ENCODE measurements at places on chromosomes 12 and 14. TPM values are rescaled to one million over a fixed set of nuclear protein-coding genes. Genes with fewer than 3 reads are reported as not detected.
A peak's percentile ranks its signal among the peaks of the same experiment; 100 is the strongest.

DNA sequence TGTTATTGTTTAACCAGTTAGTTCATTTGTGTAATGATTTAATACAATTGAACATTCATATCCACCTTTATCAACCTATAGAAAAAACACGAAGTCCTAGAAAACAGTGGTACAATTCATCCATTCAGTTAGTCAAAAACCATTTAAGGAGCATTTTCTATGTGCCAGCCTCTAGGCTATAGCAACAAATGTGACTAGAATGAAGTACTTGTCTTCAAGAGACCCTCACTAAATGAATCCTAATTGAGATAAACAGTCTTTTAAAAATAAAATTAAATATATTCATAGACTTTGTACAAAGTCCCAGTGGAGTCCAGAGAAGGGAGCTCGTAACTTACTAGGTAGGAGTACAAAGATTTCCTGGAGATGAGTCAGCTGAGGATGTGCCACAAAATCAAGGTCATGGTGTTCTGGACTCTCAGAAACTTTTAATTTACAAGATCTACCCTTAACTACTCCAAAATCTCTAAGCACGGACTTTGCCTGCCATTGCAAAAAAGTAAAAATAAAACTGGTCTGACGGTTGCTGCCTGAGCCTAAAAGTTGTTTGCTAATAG lies 430.7 kb upstream of the DCN start:
- no peak for DNase-seq

GRCh38 chr14:59293935-59294661 lies 105.6 kb downstream of the DAAM1 start:
- no peak for DNase-seq

DNA sequence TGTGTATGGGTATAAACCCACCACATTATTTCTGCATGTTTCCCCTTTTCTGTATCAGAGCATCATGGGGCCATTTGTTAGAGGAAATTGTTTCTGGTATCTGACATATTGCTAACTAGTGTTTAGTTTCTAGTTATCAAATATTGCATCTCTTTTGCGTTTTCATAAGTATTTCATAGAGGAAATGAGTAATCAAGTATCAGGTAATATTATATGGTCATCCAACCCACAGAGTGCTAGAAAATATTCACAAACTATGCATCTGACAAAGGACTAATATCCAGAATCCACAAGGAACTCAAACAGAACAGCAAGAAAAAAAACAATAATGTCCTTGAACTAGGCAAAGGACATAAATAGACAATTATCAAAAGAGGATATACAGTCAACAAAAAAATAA lies 258.9 kb upstream of the LRIG3 start:
- DNase-seq: no peak

DNA sequence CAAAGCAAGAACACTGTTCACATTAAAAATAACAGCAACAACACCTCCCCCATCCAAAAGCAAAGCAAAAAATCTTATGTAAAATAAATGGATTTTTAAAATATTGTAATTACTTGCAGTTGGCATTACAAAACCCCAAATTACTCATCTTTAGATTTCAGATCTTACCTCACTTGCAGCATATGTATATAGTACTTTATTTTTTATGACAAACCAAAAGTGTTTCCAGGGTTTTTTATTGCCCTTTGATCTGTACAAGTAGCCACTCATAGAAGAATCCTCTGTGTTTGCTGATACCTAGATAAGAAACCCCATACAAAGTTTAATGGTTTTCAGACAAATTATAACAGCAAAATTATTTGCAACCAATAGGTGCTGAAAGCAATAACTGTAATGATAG lies 12.2 kb upstream of the NR2C1 start:
- DNase-seq: no peak

DNA sequence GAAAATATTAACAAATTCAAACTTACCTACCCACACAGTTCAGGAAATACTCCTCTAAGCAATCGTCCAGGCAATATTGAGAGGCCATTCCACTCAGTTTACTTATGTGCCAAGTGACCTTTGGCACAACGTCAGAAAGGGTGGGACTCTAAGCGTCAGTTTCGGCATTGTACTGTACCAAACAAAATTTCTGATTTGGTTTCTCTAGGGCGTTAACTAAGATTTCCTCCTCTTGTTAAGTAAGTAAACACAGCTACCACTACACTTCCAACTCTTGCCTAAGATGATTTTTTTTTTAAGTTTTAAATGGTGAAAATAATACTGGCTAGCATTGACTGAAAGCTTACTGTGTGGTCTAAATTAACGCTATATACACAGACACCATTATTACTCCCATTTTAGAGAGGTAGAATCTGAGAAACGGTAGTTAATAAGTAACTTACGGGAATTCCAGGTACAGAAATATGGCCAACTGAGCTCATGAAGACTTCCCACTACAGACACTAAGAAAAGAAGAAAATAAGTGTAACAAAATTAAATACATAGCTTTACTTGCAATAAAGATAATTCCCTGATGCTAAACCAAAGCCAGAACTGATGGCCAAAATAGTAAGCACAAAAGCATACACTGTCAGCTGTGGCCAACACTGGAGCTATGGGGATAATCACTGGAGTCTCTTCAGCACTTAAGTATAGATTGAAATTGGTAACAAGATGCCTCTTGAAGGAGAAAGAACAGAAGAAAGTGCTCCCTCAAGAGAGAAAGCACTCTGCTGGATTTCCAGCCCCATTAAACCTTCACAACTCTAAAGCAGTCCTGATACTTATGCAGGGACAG lies 76.1 kb downstream of the EPS8 start:
- peak; percentile 91 for DNase-seq

DNA sequence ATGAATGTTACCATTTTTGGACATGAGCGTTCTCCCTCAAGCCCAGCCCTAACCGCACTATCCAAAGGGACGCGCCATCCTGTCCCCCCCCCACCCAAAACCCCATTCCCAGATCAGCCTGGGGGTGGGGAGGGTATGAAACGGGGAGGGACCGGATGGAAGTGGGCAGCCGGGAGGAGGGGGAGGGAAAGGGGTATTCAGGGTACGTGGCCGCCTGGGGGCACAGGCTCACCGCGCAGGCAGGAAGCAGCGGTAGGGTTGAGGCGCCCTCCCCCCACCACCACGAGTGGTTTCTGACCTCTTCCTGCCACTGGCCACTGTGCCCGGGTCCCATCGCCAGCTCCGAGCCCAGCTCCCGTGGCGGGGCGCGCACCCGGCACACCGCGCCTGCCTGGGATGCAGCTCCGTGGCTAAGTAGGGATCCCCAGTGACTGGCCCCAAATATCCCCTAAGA lies 1.4 kb downstream of the ACTN1 start:
- DNase-seq: peak; percentile 69

- no peak for DNase-seq
Observed at GRCh38 chr14:92515546-92516343, 2.2 kb downstream of the RIN3 start.

GRCh38 chr14:51845811-51846210 lies 14.6 kb upstream of the GNG2 start:
- no peak for DNase-seq

- DNase-seq: no peak
Observed at GRCh38 chr12:54364413-54364812, at the start of gene GPR84. GPR84 (minus strand) TSS chr12:54364486; CDS start chr12:54363851, 635 bp downstream.

DNA sequence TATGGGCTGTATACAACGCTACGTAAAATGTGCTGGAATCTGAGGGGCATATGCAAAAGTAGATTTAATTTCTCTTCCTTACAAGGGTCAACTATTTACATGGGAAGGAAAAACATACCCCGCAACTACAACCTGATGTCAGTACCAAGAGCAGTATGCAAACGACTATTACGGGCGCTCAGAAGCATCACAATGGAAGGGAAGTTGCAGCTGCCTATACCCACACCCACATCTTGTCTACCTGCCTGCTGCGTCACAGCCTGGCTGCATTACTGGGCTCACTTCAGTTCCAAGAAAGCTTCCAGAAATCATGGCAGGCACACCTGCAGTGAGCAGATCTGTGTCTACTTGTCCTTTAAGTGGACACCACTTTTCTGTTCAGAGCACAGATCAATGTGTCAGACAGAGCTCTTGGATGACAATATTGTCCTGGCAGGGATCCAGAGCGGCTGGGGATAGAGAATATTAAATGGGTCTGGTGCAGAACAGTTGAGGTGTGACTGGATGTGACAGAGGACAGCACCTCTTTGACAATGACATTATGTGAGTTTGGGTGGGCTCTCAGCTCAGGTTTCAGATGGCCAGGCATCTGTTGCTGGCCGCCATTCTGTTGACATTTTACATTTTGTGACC lies 41.5 kb upstream of the GNG2 start:
- no peak for DNase-seq

DNA sequence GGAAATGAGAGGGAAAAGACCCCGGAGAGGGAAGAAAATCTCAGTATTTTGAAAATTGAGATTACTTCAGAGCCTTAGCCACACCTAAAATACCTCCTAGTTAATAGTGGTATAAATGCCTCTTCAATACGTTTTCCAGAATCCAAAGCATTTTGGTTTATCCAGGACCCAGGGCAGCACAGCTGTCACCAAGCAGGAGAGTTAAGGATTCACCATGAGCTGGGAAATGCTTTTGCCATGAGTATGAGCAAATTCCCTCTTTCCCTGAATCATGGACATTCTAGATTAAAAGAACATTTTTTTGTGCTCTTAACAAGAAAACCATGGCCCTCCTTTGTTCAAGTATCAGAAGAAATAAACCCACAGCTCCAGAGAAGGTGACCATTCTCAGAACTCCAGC lies 21.8 kb upstream of the RTRAF start:
- no peak for DNase-seq

DNA sequence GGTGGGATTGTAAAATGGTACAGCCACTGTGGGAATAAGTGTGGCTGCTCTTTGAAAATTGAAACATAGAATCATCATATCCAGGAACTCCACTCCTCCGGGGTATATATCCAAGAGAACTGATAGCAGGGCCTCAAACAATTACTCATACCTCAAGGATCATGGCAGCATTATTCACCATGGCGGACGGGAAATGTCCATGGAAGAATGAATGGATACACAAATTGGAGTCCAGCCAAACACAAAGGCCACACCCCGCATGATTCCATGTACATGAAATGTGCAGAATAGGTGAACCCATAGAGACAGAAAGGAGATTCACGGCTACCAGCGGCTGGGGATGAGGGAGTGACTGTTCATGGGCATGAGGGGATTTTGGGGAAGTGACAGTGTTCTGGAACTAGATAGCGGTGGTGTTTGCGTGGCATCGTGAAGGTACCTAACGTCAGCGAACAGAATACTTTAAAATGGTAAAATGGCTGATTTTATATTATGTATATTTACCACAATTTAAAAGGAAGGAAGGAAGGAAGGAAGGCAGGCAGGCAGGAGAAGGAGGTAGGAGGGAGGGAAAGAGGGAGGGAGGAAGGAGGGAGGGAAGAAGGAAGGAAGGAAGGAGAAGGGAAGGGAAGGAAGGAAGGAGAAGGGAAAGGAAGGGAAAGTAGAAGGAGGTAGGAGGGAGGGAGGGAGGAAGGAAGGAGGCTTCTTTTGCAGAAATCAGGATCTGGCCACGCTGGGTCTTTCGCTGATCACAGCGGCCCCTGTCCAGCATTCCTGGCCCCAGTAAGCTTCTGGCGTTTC lies 14.1 kb upstream of the NCOR2 start:
- DNase-seq: no peak

GRCh38 chr12:45408729-45409114 lies 192.8 kb downstream of the ANO6 start:
- no peak for DNase-seq

- no peak for DNase-seq
Observed at GRCh38 chr12:51695241-51696010, 104.4 kb downstream of the SCN8A start.

GRCh38 chr12:43444940-43445564 lies 107.0 kb downstream of the ADAMTS20 start:
- DNase-seq: peak; percentile 6

GRCh38 chr14:77228056-77228455 lies 43.0 kb downstream of the NGB start:
- DNase-seq: no peak

DNA sequence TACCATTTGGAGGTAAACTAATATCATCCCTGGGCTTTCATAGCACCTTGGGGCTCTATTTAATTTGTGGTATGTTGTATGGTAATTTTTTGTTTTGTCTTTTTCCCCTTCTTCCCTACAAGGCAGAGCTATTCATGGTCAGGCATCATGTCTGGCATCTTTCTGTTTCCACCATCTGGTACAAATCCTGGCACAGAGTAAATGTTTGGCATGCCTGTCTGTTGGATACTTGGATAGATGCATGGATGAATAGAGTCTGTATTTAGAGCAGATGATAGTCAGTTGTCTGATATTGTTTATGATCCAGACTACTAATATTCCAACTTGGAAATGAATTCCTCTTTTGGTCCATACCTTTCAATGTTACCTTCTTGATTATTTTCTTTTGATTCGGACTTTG lies 139.8 kb downstream of the NEDD1 start:
- no peak for DNase-seq

DNA sequence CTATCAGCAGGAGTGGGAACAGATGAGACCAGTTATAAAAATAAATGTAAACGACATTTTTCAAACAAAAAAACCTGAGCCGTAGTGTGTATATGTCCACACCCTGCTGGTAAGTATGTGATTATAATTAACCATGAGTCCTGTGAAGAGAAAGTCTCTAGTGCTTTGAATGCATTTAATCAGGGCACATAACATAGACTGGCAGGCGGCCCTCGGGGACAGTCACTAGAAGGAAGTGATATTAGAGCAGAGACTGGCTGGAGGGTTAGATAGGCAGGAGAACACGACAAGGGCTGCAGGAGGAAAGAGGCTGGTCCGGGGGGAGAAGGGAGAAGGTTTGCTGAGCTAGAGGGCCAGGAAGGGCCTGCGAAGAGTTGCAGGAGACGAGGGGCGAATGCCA lies 23.8 kb upstream of the ELK3 start:
- no peak for DNase-seq

GRCh38 chr14:105290621-105291346 lies 10.0 kb downstream of the BRF1 start:
- no peak for DNase-seq

GRCh38 chr14:28767030-28767852 lies 654 bp downstream of the FOXG1 start:
- no peak for DNase-seq

CMTM5 gene
- 3.4 TPM for polyA plus RNA-seq

ABCD2 gene
- polyA plus RNA-seq: 0.67 TPM

PDE3A gene
- polyA plus RNA-seq: 62.0 TPM

STON2 gene
- 14.6 TPM for polyA plus RNA-seq

CD69 gene
- 12.3 TPM for polyA plus RNA-seq

ALKBH1 gene
- 11.9 TPM for polyA plus RNA-seq
